Cortex of kidney (tissue), 1 donor: ENCODE measurements at places on chromosomes 6 and 20.

DNA sequence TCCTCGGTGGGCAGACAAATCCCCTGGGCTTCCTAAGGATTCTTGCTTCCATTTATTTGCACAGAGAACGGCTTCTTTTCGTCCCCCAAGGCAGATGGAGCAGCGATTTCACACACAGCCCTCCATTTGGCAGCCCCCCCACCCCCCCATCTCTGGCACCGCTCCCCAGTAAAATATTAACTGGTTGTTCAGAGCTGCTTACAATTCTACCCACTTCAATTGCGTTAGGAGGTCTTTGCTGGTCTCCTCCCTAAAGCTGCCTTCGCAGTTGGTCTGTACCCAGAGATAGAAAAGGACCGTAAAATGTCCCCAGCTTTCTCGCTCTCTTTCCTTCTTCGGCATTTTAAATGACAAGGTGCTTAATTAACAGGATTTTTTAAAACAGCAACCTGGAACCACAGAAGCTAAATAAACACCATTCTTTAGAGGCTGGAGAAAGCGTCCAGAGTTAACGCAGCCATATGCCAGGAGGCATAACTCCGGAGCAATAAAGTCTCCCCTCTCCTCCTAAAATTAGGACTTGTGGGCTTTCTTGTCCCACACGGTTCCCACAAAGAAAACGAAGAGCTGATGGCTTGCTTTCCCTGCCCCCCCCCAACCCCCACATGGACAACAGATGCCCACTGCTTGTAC lies 1.7 kb upstream of the ZMYND8 start:
- no peak for DNase-seq

DNA sequence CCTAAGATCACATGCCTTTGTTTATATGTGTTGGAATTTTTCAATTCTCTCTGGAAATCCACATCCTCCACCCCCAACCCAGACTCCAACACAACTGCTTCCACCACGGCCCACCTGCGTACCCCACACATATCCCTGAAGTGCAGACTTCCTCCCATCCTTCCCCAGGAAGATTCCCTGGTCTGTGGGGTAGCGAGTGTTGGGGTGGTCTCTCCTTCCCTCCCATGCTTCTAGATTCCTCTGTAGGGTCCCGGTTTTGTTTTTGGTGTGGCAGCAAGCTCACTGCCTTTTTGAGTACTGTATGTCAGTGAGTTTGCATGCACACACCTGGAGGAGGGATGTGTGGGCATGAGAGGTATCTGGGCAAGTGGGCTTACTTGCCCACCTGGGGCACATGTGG lies 127.6 kb downstream of the MRPL14 start:
- DNase-seq, result no peak

- no peak for DNase-seq
These were observed 59.4 kb downstream of the ME1 start for GRCh38 chr6:83371423-83371822.

- no peak for DNase-seq
These were observed 2.8 kb upstream of the CDSN start for GRCh38 chr6:31122791-31123706.

DNA sequence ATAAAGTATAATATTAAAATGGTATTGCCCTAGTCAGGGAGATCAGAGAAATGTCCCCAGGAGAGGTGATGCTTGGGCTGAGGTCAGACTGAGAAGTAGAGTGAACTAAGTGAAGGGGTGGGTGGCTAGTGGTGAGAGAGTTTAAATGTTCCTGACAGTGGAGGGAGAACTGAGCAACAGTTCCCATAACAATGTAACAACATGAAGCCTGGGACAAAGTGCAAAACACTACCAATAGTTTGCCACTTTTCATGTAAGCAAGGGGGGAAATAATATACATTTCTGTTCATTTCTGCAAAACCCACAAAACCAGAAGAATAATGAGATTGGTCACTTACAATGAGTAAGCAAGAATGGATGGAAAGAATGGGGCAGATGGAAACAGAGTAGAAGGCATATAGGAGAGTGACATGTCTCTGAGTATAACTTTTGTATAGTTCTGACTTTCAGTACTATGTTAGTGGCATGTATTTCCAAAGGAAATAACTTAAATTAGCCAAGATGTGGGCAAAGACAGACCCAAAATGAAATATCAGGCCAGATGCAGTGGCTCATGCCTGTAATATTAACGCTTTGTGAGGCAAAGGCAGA lies 13.3 kb upstream of the FAXC start:
- no peak for DNase-seq

DNA sequence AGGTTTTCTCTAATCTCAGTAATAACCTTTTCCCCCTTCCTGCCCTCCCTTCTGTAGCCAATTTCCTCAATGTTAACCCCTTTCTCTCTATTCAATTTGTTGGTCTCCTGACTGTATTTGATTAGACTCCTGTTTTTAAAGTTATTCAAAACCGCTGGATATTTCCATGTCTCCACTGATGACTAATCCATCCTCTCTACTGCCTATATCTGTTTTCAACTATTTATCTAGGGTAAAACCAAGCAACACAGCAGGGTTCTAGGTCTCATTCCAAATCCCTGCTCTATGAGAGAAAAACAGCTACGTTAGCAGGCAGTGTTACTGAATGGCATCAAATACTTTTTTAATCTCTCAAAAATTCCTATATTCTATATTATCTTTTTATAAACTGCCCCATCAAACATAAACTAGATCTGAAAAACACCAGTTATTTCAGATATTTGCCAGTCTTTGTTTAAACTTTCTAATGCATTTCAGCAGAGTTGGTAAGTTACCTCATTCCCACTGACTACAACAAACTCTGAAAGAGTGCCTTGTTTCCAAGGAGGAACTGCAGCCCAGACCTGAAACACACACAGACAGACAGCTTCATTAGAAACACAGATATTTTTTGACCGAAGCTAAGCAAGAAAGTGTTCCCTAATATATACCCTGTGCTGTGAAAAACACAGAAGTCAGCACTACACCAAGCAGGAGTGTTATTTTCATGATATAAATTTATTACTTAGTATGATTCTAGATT lies 8.2 kb downstream of the RTN4IP1 start:
- no peak for DNase-seq

DNA sequence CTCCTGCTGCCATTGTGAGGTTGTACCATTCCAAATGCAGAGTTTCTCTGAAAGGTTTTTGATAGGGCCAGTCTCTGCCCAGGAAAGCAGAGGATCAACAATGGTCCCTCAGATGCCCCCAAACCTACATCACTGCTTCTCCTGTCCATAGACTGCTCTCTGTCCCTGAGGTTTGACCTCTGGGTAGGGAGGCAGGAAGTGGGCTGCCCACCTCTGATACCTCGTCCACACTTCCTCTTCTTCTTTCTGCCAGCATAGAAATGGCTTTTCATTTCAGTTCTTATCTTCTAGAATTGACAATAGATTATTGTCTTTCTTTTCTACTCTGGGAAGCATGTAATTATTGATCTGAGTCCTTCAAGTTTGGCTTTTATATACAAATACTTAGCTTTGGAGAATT lies 170.6 kb downstream of the TRMT11 start:
- DNase-seq, result no peak
